ENCODE measurements at places on chromosomes 6 and 20.

GRCh38 chr6:2986722-2987221 is 12.9 kb upstream of the NQO2 start:
- no peak for DNase-seq

- DNase-seq: no peak
Observed at GRCh38 chr20:57195469-57196100, 70.9 kb downstream of the BMP7 start.

DNA sequence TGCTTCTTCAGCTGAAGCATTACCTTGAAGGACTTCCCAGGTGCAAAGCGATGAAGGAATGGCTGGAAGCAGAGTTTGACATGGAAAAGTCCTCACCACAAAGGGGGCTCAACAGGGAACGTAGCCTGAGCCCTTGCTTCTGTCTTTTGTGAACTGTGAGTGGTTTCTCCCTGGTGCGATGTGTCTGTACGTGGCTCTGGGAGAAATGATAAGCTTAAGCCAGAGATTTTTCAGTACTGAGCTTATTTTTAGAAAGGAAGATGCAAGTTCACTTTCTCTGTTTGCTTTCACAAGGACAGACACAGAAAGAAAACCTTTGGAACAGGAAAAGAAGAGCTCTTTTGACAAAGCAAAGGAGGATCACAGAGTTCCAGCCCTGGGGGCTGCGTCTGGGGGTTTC is 79.4 kb downstream of the DACT2 start:
- no peak for DNase-seq

DNA sequence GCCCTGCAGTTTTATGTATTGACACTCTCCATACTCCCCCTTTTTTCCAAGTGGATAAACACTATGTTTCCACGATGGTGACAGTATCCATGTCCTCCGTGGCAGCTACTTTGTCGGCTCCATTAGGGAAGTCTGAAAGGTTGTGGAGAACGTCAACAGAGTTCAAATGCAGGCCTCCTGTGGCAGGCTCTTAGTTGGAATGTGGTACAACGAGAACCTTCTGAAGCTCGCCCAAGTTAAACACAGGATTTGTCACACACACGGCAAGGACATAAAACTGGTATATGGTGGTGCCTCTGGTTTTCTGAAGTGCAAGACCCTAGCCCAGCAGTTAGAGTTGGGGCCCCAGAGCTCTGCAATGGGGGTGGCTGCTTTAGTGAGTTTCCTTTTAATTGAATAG is 187.0 kb upstream of the TAB2 start:
- no peak for DNase-seq

DNA sequence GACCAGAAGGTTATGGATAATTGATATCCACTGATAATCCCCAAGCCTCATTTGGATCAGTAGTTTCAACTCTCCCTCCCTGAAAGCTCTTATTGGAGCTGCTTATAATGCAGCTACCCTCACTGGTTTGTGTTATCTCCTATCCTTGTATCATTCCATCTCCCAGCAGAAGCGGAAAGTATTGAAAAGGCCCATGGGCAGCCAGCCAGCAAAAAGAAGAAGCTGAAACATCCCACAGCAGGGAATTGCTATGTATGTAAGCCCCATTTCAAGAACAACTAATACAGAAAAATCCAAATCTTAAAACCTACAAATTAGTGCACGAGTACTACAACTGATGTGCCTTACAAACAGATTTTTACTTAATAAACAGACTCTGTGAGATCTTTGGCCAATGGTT is 269.0 kb upstream of the ECI2 start:
- no peak for DNase-seq

GRCh38 chr20:6940876-6941275 is 173.4 kb downstream of the BMP2 start:
- no peak for DNase-seq

- no peak for DNase-seq
Observed at GRCh38 chr20:23047738-23048214, 1.7 kb downstream of the THBD start.

DNA sequence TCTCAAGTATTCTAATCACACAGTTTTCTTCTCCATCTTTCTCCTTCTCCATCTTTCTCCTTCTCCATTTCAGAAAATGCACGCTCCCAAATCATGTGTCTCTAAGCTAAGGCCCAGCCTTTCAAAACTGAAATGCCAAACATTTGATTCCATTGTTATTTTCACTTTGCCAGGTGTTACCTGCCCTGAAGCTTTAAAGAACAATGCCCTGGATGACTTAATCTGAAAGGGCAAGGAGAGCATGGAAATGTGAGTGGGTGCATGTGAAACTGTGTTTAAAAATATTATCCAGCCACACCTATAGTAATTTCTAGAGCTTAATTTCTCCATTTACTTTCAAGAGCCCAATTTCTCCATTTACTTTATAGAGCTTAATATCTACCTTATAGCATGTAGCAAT is 42.4 kb upstream of the GCLC start:
- DNase-seq: no peak

GRCh38 chr6:122323361-122323760 is 76.1 kb upstream of the HSF2 start:
- DNase-seq: no peak

- no peak for DNase-seq
Observed at GRCh38 chr6:47766445-47766844, 15.4 kb upstream of the OPN5 start.

DNA sequence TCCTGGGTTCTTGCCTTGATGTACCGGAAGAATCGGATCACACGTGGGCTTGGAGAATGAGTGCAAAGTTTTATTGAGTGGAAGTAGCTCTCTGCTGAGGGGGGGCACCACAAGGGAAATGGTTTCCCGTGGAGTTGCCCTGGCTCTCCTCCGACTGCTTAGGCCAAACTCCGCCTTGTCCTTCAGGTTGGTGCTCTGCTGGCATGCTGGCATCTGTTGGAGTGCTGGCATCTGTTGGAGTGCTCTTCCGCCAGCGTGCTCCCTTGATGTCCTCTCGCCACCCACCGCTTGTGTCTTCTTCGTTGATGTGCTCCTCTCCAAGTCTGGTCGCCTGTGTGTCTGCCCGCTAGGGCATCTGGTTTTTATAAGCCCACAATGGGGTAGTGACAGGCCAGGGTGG is 317.1 kb upstream of the HSF2 start:
- no peak for DNase-seq

DNA sequence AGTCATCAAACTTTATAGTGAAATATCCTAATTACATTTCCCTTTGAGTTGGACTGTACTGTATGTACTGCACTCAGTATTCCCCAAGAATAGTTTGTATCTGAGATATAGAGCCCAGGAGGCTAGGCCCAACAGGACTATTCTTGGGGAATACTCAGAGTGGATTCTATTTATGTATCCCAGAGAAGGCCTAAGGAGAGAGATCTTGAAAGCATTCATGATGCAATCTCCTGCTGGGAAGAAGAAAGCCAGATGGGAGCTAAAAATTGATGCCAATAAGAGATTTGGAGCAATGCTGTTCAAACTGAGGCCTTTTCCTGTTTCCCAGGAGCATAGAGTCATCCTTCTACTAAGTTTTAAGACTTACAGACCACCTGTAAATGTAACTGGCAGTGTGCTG is 452.1 kb upstream of the PLCB4 start:
- DNase-seq: no peak

GRCh38 chr20:49887251-49888211 is 27.8 kb downstream of the SPATA2 start:
- no peak for DNase-seq

GRCh38 chr20:33434434-33434833 is 9.1 kb downstream of the SNTA1 start:
- DNase-seq: no peak

DNA sequence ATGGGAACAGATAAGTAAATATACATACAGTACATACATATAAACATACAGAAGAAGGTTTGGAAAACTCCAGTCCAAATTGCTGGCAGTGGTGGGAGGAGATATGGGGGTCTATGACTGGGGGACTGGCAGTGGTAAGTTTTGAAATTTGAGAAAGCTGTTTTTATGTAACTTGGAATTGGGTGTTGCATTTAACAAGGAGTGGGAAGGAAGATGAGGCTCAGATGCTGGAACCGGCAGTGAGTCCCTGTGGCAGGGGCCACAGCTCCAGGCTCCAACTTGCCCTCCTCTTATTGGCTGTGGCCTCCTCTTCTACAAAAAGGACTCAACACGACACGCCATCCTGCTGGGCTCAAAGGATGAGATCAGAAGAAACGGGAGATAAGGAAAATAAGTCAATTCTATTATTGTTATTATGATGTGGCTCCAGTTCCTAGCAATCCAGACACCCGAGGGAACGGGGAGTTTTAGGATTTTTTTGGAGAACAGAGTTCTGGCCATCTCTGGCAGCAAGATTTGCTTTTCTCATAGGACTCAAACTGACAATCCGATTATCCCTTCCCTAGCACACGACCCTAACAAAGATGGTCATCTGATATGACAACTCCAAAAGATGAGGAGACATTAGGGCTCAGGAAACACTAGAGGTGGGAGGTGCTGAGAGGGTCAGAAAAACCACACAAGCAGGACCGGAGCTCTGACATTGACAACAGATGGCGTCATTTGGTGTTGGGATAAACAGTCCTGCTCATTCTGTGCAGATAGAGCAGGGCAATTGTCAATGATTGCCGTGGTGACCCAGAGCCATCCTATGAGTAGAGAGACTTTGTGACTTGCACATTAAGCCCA is 6.0 kb upstream of the TGM2 start:
- no peak for DNase-seq

GRCh38 chr20:57622579-57623381 is 2.6 kb upstream of the ZBP1 start:
- no peak for DNase-seq

DNA sequence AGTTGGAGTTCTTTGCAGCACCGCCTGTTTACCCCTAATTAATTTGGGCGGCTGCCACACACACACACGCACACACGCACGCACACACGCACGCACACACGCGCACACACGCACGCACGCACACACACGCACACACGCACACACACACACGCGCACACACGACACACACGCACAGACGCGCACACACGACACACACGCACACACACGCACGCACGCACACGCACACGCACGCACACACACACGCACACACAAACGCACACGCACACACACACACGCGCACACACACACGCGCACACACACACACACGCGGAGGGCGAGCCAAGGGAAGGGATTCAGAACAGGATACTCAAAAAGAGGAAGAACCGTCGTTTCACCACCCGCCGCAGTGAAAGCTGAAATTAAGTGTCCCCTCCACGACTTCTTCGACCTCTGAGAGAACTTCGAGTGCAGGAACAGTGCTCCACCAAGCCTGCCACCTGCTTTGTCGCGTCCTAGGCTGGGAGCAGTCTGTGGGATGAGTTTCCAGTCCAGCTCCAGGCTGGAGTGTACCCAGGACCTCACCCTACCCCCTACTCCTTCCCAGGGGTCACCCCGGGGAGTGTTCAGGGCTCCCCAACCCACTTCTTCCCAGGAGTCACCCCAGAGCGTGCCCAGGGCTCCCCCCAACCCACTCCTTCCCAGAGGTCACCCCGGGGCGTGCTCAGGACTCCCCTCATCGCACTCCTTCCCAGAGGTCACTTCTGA is 1.1 kb downstream of the RNASET2 start:
- DNase-seq: no peak

DNA sequence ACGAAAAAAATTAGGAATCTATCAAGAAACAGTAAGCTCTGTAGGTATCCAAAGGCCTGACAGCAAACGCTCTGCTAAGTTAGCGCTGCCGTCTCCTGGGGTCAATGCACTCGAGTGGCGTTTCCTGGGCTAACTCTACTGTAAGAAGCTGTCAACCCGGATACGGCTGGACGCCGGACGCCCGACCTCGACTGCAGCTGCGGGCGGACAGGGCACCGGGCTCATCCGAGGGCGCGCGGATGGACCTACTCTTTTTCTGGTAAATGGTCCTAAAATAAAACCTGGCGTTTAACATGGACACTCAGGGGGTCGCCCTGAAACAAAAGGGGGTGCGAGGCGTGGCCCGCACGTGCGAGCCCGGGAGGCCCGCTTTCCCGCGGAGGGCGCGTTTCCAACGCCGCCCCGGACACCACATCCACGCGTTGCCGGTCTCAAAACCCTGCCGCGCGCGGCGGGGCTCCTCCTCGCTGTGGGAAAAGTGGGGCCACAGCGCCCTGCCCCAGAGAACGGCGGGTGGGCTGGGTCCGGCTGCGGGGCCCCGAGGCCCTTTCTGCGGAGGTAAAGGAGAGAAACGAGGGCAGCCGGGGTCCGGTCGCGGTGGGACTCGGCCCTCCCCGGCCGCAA is 537 bp downstream of the TCP1 start:
- no peak for DNase-seq

DNA sequence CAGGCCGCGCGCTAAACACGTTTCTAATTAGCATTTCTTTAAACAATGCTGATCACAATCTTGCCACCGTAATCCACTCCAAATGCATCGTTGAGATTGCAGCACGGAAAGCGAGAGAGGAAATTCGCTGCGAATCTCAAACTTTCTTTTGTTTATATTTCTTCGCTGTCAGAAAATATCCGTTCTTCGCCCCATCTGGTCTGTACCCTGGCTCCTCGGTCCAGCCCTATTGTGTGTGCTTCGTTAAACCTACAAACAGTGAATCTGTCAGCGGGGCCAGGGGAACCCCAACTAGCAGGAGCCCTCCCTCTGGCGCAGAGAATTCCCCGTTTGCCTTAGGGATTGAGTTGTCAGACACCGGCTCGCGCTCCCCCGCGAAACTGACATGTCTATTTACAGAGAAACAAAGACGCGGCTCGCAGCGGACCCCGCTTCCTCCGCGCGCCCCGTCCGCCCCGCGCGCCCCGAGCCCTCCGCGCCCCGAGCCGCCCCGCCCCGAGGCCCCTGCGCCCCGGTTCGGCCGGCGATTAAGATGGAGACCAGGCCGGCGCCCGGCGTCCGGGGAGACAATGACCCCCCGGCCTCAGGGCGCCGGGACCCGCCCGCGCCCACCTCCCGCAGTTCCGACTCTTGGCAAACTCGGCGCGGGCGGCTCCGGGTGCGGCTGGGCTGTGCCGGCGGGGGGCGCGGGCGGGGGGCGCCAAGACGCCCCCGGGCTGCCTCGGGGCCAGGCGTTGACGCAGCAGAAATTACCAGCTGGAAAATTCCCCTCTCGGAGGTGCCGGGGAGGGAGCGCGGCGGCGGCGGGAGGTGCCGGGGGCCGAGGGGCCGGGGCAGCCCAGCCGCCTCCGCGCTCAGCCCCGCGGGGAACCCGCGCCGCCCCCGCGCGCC is 874 bp downstream of the ZBTB46 start:
- no peak for DNase-seq

DNA sequence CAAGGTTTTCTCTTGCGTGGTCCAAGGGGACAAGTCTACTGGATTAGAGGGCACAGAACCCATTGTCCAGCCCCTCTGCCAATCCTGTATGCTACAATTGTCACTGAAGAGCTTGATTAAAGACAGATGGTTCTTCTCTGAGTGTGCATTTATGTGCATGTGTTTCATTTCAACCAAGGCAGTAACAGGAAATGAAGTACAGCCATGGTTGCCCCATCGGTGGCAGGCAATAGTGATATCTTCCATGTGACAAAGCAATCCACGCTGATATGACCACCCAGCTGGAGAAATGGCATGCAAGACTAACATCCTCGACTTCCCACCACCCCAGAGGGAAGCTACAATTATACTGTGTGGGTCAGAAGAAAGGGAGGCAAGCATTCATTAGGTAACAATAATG is 85.5 kb downstream of the UNC5CL start:
- no peak for DNase-seq

Data from cortex of kidney (tissue), 1 donor.